ENCODE measurements at places on chromosomes 6 and 20. TPM values are rescaled to one million over a fixed set of nuclear protein-coding genes. Genes with fewer than 3 reads are reported as not detected.

DNA sequence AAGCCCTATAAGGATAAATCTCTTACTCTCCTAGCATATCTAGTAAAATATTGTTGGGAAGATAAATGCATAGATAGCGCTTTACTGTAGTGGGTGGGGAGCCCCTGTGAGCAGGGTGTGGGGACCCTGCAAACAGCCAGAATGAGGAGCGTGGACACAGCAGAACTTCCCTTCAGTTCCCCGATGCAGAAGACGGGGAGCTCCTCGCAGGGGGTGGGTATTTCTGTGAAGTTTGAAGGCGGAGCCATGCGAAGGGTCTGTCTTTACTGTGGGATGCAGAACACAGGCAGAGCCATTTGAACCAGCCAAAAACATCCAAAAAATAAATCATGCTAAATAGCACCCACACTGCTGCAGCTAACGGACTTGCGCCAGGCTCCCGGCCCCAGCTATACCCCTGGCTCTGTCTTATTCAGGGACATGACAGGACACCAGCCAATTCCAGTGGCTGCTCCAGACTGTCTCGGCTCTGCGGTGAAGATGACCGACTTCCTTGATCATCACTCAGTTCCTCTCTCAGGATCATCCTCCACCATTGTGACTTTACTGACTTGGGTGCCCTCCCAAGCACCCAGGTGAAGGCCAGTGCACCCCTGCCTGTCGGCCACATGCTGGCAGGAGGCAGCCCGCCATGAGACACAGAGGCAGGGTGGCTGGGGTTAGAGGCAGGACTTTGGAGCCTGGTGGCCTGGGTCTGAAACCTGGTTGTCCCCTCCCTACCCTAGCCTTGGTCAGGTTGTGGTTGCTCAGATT is 134.5 kb downstream of the SMOC2 start:
- no peak for DNase-seq

DNA sequence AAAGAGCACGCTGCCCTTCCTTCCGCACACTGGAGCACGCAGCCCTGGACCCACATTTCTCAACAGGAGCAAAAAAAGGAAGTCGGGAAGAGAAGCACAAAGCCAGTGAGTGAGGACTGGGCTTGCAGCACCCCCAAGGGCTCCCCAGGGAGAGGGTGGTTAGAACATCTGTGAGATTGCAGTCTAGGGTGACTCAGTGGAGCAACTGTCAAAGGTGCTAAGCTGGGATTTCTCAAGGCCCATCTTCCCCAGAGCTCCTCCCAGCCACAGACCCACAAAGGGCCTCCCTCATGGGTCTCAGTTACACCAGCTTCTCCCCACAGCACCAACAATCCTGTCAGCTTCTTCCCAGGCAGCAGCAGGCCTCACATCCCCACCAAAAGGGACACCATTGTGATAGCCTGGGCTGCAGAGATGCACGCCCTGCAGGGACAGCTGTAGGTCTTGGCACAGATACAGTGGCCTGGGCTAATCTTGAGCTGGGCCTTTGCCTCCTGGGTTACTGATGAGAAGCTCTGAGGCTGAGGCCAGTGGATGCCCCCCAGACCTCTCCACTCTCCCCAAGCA is 39.6 kb upstream of the CD93 start:
- no peak for DNase-seq

GRCh38 chr6:133555685-133556084 is 314.5 kb downstream of the EYA4 start:
- DNase-seq: no peak

DNA sequence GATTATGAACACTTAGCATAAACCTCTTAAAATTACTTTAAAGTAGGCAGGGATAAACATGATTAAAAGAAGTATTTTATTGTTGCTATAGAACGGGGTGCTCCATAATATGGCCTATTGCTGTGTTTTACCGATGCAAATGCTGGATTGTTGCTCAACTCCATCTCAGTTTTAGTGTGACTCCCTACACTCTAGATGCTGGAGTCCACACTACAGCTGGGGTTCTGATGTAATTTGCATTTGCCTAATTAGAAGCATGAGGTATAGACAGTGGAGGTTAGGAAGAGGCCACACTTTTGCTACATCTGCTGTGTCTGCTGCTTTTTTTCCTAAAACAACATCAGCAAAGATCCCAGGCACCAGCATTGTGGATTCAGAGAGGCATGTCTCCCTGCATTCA is 6.7 kb upstream of the HMGN3 start:
- no peak for DNase-seq

DNA sequence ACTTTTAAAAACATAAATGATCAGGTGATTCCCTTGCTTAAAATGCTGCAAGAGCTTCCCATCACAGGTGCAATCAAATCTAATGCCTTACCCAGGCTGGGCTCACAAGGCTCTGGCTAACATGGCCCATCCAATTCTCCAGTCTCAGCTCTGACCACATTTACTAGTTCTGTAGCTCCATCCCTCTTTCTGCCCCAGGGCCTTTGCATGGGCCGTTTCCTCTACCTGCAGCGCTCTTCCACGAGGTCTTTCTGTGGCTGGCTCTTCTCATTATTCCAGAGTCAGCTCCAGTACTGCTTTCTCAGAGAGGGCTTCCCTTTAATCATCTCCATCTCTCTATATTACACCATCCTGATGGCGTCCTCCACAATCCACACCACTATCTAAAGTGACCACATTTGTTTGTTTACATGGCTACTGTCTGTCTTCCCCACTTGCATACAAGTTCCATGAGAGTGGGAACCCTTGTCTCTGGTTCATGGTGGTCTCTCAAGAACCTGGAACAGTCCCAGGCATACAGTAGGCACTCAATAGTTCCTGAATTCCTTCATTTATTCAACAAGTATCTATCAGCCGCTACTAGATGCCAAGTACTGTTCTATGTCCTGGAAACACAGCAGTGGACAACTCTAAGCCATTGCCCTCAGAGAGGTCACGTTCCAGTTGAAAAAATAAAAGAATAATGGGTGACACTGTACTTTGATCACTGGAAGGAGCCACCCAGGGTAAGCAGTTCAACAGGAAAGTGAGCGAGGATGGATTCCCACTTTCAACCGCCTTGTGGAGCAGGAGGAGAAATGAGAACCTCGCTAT is 12.6 kb downstream of the CYP24A1 start:
- DNase-seq: no peak

- no peak for DNase-seq
Measured at GRCh38 chr20:1757072-1757471, 99.5 kb upstream of the SIRPG start.

Gene ELOVL4
- total RNA-seq: 78.2 TPM

GRCh38 chr6:74550821-74551220 is 655.0 kb downstream of the COL12A1 start:
- DNase-seq: no peak

- DNase-seq: no peak
Measured at GRCh38 chr6:33840048-33840926, 36.5 kb upstream of the MLN start.

Gene PTCRA
- total RNA-seq: 0.50 TPM

GRCh38 chr20:35600993-35601973 is 14.3 kb upstream of the SPAG4 start:
- DNase-seq: no peak

- peak; percentile 37 for DNase-seq
Measured at GRCh38 chr6:1335367-1336037, 23.6 kb downstream of the FOXQ1 start.

- no peak for DNase-seq
Measured at GRCh38 chr20:12764053-12764452, 244.7 kb upstream of the SPTLC3 start.

DNA sequence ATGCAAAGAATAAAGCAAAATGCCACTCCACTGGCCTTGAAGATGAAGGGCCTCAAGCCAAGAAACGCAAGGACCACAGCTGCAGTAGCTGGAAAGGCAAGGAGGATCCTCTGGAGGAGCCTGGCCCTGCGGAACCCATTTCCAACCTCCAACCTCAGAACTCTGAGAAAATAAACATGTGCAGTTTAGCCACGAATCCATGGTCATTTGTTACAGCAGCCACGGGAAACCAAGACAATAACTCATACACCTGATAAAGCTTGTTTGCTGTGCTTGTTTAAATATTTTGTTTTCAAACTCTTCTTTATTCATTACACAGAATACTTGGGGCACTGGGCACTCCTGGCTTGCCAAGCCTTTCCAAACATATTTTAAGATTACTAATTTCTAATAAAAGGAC is 10.4 kb downstream of the SERPINB6 start:
- no peak for DNase-seq

GRCh38 chr6:158647501-158647900 is 2.4 kb upstream of the SYTL3 start:
- DNase-seq: no peak

Gene FAM209A
- total RNA-seq: not detected

GRCh38 chr6:38847497-38847896 is 132.4 kb downstream of the DNAH8 start:
- no peak for DNase-seq

DNA sequence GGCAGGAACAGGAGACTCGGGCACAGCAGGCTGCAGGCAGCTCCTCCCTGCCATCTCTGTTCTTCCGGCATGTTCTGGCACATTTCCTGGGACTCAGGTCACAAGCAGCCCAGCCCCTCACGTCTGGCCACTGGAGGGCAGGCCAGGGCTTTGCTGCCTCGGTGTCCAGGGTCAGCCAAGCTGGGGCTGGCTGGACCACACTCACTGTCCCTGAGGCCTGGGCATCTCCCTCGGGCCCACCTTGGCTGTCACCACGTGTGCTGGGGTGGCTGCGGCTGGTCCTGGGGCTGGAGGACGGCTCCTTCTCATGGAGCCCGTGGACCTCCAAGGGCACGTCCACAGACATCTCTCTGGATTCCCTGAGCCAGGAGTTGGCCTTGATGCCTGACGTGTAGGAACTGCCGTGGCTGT is 18.5 kb downstream of the FRMD1 start:
- no peak for DNase-seq

DNA sequence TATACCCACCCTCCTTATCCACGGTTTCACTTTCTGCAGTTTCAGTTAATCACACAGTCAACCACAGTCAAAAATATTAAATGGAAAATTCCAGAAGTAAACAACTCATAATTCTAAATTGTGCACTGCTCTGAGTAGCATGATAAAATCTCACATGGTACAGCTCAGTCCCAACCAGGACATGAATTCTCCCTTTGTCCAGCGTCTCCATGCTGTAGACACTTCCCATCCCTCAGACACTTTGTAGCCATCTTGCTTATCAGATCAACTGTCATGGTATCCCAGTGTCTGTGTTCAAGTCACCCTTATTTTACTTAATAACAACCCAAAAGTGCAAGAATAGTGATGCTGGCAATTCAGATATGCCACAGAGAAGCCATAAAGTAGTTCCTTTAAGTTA is 94.7 kb downstream of the PDE10A start:
- DNase-seq: no peak

DNA sequence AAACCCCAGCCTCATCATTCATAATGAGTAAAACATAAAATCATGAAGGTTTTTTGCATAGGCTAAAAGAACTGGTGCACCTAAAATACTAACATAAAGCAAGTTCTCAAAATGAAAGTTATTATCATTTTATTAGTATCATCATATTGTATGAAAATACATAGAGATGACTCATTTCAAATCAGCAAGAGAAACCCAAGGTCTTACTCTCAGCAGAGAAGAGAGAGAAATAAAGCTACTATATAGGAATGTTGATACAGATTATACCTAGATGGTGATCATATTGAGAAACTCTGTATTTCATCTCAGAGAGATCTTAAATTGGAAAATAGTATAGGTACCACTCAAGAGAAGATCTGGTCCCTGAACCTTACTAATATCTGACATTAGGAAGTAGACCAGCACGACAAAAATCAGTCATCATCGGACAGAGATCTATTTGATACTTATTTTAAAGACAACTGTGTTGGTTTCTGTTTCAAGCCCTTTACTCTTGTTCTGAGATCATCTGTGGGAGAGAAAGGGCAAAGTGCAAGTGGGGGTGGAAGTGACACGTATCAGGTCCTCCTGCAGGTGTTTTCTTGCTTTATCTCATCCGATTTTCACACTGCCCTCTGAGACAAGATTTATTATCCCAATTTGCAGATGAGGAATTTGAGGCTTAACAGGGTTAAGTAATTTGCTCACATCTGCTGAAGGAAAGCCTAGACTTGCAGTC is 532.3 kb downstream of the MAFB start:
- DNase-seq: no peak
